ENCODE measurements at places on chromosomes 16 and 17.
A peak's percentile ranks its signal among the peaks of the same experiment; 100 is the strongest.

DNA sequence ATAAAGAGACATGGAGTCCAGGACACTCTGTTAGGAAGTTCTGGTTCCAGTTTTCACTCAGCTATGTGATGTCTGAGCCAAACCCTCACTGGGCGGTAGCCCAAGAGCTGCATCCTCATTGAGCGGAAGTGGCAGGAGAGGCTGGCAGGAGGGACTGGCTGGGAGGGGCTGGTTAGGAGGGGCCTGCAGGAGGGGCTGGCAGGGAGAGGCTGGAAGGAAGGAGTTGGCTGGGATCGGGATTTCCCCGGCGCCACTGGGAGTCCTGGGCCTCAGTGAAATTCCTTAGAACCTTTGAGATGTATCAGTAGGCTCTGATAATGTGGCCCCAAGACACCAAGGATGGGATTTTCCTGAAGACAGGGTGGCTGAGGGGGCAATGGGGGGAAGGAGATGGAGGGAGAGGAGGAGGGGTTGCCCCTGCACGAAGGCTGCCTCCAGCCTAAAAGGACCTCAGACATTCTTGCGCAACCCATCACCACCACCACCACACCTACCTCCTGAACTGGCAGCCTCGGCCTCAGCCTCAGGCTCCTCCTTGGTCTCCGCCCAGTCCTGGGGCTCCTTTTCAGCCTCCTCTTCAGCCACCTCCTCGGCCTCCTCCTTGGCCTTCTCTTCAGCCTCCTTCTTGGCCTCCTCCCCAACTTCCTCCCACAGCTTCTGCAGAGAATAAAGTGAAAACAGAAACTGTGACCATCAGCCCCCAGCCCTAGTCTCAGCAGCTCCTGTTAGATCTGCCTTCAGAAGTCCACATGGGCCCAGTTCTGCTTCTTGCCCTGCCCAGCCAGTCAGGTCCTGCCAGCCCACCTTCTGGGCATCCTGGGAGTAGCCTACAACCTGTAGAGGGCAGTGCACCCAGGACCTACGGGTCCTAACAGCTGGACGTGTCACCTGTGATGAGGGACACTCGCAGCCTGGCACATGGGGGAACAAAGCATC, 31.7 kb downstream of the CNGB1 start:
- no peak for DNase-seq

DNA sequence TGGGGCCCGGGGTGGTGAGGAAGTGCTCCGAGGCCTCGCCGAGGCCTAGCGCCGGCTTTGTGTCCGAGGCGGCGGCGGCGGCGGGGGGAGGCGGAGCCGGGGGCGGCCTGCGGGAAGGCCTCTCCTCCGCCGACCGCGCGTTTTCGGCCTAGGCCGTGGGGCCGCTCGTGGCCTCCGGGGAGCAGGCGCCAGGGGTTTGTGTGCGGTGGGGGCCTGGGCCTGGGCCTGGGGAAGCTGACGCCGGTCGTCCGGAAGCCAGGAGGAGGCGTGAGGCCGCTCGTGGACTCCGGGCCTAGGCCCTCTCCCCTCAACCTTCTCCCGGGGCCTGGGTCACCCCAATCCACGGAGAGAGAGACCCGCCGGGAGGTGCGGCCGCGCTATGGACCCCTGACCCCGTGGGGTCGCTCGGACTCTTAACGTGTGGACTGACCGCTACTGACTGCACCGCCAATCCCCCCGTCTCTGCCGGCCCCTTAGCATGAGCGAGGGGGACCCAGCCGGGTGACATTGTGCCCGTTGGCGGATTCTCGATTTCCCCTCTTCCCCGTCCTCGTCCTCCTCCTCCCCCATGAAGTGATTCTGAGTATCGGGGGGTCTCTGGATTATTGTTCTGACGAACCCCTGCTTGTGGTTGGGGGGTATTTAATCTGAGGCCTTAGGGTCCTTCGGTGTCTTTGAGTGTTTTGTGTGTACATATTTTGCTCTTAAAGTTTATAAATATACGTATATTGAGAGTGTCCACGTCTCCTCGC, 660 bp downstream of the RBBP6 start:
- DNase-seq = no peak

DNA sequence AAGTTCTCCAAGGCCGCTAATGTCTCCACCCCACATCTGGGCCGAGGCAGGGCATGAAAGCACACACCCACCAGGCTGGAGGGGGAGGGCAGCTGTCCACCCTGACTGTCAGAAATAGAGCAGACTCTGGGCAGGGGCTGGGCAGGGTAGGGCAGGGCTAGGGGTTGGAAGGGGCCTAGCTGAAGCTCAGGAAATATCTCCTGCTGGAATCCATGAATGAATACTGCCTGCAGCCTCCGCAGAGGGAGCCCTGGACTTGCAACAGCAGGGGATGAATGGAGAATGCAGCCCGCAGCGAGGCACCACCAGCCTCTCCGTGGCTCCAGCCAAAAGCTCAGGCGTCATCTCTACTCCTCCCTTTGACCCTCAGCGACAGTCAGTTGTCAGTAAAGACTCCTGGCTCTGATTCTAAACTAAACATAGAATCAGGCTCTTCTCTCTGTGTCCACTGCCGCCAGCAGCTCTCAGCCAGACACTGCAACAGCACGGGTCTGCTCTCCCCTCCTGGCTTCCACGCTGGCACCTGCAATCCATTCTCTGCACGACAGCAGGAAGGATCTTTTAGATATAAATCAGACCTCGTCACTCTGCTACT, 23.9 kb upstream of the NGFR start:
- DNase-seq = no peak

- DNase-seq = no peak
These were observed 15.2 kb downstream of the DGKE start for GRCh38 chr17:56849131-56849530.

- DNase-seq = no peak
These were observed 27.7 kb downstream of the AP2B1 start for GRCh38 chr17:35614810-35615209.

GRCh38 chr16:30439720-30440348, 5.8 kb downstream of the SEPHS2 start:
- DNase-seq = no peak

GRCh38 chr16:75626806-75627205, 3.7 kb upstream of the ADAT1 start:
- DNase-seq = no peak

GRCh38 chr17:13024526-13025257, 6.9 kb upstream of the ELAC2 start:
- DNase-seq = peak; percentile 58

DNA sequence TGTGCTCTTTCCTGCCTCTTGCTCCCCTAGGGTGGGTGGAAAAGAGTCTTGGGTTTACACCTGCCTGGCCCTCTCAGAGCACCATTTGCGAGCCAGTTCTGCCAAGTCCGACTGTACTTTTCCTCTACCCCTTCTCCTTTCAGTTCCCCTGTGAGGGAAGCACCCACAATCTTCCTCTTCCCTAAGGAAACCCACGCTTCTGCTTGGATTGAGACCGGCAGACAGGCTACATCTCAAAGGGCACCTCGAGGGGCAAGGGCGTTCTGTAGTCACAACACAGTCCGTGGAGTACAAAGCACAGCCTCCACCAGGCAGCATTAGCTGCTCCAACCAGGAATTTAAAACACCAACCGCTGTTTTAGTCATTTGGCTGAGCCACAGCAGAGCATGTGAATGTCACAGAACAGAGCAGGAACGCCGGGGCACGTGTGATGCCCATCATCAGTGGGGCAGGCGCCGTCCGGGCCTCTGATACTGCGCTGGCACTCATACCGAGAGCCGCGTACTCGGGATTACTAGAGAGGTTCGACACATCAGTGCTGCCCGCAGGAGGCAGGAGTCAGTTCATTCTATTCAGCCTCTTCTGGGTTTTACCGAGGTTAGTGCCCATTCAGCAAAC, 13.7 kb upstream of the MNT start:
- DNase-seq = no peak

DNA sequence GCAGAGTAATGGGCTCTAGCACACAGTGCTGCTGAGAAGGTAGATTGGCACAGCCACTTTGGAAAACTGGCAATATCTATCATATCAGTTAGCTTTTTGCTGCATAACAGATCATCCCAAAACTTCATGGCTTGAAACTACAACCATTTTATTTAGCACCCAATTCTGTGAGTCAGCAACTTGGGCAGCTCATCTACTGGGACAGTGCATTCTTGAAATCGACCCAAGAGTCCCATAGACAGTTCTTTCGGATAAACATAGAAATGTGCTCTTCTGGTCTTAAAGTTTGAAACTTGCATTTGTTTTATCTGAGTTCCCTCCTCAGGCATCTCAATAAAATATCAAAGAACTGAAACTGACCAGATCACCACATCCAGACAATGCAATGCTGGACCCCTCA, 76.7 kb downstream of the CEP112 start:
- DNase-seq = no peak

DNA sequence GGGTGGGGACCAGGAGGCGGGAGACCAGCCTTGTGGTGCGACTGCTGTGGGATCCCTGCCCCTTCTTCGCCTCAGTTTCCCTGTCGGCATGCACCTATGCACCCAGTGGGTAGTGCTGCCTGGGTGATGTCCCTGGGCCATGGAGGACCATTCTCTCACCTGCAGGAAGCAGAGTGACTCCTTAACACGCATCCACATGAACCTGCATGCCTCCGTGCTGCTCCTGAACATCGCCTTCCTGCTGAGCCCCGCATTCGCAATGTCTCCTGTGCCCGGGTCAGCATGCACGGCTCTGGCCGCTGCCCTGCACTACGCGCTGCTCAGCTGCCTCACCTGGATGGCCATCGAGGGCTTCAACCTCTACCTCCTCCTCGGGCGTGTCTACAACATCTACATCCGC, 25.2 kb downstream of the ADGRG5 start:
- DNase-seq = no peak

DNA sequence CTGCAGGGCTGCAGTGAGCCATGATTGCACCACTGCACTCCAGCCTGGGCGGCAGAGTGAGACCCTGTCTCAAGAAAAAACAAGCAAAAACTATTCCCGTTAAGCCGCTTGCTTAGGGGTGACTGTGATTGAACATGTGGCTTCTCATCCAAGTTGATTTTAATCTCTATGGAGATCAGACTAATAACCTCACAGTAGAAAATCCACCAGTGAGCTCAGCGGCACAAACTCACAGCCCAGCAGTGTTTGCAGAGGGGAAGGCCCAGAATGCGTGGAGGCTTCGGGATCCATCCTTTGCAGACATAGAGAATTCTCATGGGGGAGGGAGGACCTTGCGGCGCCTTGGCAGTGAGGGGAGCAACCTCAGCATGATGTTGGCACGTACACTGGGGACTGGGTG, 7.4 kb downstream of the BANP start:
- no peak for DNase-seq

DNA sequence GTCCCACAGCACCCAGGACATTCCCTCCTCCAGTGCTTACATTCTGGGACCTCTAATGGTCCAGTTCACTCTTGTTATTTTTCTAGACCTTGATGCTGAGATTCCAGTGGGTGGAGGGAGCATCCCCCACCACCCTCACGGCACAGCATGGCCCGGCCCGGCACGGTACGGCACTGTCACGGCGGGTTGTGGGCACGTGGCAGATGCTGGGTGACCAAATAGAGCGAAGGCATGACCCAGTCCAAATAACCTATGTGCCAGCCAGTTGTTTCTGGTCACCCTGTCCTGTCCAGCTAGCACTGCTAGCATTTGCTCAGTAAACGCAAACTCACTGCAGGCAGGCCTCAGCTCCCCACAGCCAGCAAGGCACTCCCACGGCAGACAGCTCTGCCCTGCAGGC, 204.7 kb downstream of the ENGASE start:
- DNase-seq = no peak

- no peak for DNase-seq
These were observed 10.8 kb downstream of the SSH2 start for GRCh38 chr17:29918922-29919856.

DNA sequence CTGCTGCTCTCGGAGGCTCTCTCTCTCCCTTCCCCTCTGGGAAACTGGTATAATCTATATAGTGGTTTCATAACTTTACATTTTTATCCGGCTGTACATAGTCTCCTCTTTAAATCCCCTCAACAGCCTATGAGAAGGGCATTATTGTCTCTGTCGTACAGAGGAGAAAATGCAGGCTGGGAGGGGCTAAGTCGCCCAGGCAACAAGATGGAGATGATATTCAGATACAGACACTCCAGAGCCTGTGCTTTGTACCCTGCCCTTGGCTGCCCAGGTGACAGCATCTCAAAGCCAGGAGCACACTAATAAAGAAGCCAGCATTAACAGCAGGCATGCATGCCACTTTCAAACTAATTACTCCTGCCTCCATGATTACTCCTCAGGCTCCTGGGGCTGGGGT, 4.7 kb upstream of the EIF1 start:
- DNase-seq = no peak

DNA sequence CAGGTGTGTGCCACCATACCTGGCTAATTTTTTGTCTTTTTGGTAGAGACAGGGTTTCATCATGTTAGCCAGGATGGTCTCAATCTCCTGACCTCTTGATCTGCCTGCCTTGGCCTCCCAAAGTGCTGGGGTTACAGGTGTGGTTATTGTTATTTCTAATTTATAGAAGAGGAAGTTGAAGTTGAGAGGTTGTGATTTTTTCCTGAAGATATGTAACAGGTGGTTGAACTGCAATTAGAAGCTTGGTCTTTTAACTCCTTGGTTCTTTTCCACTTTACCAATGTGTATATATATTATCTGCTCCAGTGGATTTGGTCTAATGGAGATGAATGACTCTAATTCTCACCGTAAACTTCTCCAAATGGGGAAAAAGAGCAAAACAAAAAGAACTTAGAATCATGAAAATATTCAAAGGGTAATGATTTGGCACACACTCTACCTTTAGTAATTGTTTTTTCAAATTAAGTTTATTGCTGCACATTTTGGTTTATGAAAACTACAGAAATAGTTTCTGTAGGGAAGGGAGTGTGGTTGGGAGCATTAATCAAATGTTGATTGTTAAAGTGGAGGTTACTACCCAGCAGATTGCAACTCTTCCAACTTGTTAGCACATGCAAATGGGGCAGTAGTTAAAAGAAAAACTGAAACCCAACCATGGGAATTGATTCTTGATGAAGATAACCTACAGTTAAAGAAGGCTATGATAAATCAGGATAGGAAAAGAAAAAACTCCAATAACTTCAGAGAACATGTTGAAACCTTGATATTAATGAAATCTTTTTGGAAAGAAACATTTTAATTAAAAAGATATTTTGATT, 1.8 kb upstream of the KRT10 start:
- no peak for DNase-seq

DNA sequence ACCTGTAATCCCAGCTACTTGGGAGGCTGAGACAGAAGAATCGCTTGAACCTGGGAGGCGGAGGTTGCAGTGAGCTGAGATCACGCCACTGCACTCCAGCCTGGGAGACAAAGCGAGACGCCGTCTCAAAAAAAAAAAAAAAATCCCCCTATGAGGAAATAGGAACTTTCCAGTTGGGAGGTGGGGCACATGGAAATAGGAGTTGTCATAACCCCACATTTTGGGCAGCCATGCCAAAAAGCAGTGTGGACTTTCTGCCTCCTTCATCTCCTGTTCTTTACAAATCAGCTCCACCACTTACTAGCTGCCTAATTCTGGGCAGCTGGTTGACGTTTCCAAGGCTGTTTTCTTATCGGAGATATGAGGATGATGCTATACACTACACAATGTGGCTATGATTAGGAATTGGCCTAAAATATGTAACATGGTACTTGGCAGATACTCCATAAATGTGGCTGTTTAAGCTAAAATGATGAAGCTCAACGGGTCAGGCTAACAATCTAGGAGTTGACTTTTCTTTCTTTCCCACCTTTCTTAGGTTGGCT, 21.5 kb upstream of the CCL5 start:
- no peak for DNase-seq

- DNase-seq = no peak
These were observed 10.6 kb downstream of the MSI2 start for GRCh38 chr17:57266902-57267311.

Measured in COLO829 (cell line).